ENCODE measurements at places on chromosomes 1 and 21.

GRCh38 chr1:96820671-96821070 is 99.1 kb downstream of the PTBP2 start:
- DNase-seq, result no peak

GRCh38 chr21:14706712-14707510 is 160.8 kb upstream of the SAMSN1 start:
- DNase-seq, result no peak

DNA sequence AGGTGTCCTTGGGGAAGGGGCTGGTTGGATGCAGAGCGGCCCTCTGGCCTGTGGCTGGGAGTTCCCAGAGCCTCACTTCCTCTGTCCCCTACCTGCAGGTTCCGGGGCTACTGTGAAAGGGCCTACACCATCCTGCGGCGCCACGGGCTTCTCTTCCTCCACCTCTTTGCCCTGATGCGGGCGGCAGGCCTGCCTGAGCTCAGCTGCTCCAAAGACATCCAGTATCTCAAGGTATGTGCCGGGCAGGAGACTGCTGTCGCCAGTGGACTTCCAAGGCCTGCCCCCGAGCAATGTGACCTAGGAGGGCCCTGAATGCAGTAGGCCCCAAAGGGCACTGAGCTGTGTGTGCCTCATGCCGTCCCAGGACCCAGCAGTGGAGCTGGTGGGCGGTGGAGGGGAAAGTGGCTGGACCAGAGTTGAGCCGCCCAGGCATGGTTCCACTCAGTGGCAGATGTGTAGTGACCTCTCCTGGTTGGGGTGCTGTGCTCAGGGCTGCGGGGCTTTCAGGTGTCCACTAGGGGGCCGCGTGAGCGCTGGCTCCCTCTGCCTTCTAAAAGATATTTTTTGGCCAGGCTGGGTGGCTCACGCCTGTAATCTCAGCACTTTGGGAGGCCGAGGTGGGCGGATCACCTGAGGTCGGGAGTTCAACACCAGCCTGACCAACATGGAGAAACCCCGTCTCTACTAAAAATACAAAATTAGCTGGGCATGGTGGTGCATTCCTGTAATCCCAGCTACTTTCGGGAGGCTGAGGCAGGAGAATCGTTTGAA is 73.4 kb downstream of the PIK3CD start:
- DNase-seq, result peak; percentile 74

DNA sequence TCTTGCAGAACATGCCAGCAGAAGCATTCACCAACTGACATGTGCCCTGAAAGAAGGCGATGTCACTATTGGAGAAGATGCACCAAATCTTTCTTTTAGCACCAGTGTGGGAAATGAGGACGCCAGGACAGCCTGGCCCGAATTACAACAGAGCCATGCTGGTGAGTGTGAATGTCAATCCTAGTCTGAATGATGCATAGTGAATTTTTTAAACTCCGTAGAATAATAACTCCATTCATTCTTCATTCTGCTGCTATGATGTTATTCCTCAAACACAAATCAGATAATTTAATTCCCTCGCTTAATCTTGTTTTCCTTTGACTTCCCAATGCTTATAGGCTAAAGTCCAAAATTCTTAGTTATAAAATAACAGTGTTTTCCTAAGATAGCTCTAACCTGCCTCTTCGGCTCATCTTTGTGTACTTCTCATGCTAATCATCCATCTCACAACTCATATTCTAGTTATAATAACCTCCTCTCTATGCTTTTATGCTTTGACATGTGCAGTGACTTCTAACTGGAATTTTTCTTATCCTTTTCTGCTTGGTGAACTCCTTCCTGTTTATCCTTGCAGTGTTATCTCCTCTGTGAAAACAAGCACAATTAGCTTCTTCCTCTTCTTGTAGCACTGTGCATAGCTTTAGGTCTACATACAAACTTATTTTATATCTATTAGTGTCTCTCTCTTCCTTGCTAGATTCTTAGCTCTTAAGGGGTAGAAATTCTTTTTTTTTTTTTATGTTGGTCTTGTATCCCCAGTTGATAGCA is 14.4 kb downstream of the SDCCAG8 start:
- DNase-seq, result no peak

DNA sequence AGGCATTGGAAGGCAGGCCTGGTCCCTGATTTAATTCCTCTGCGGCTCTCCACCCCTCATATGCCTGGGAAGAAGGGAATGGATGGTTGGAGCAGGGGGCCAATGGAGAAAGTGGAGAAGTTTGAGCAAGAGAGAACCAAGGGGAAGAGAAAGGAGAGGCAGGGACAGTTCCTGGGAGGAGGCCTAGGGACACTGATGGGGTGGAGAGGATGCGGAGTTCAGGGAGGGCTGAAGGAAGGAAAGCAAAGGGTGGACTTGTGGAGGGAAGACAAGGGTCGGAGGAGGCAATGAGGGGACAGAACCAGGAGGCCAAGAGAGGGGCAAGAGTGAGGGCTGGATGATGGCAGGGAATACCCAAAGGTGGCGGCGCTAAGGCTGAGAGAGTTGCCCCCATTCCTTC is 7.1 kb downstream of the ZBTB7B start:
- no peak for DNase-seq

DNA sequence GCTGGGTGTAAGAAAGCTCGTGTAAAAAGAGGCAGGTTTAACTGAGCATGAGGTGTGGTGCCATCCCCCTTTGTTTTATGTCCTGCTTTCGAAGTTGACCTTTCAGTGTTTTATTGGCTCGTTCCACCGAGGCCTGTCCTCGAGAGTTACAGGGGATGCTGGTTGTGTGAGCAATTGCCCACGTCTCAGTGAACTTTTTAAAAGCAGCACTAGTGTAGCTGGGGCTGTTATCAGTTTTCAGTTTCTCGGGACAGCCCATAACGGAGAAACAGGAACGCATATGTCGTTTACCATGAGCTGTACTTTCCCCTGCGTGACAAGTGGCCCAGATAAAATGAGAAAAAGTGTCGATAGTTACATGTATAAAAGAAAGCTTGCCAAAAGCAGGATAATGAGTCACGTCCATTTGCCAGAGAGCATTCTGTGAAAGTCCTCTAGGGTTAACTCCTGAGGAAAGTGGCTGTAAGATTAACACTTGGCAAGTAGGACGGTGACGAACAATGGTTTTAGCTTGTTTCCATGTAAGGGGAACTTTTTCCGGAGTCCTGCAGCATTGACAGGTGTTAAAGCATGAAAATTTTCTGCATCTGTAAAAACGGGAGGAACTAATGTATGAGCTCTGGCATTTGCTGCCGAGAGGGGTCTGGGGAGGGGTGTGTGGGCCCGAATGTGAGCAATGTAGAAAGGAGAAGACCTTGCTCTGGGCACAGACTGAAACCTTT is 7.8 kb upstream of the LRRC47 start:
- DNase-seq, result no peak

DNA sequence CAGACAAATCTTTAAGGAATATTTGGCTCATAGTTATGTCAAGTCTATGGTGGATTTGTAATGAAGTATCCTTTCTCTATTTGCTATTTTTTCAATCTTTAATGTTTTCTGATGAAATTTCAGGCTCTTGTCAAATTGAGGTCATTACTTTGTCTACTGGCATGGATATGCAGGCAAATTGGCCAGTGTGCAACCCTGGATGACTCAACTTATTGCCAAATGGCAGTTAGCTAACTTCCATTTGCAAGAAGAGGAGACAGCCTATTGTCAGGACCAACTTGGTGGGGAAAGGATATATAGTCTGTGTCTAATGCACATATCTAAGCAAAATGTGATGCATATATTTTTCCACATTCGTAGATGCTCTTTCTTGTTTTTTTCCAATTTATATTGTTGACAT is 530.5 kb downstream of the PTBP2 start:
- no peak for DNase-seq

DNA sequence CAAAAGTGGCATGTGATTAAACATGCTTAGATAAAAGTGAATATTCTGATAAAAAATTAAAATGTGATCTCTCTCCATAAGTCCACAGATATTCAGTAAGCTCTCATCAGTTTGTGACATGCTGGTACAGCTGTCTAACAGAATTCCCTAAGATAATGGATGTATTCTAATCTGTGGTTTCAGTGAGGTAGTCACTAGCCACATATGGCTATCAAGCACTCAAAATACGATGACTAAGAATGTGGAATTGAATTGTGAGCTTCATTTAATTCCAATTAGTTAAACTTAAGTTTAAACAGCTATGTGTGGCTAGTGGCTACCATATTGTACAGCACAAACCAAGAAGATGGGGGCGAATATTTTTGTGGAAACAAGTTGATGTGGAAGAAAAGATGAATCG is 4.1 kb upstream of the REG4 start:
- no peak for DNase-seq

GRCh38 chr1:160778976-160779375 is 17.0 kb upstream of the LY9 start:
- DNase-seq, result no peak

DNA sequence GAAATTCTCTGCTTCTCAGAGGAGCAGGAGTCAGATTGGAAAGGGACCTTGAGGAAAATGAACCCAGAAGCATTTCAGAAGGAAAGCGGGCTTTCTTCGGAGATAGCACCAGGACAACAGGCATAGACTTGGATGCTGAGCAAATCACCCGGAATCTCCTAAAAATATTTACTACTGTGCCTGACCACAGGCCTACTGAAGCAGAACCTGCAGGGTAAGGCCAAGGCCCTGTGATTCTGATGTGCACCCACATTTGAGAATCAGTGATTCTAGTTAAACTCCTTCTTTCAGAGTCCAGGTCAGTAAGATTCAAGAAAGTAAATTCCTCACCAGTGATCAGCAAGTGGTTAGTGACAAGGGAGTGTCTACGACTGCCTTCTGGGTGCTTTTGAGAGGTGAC is 307.3 kb upstream of the DUSP10 start:
- no peak for DNase-seq

GRCh38 chr1:189609167-189609566 is 868.5 kb downstream of the BRINP3 start:
- no peak for DNase-seq

GRCh38 chr1:160353223-160353622 is 10.0 kb downstream of the NCSTN start:
- DNase-seq, result no peak

DNA sequence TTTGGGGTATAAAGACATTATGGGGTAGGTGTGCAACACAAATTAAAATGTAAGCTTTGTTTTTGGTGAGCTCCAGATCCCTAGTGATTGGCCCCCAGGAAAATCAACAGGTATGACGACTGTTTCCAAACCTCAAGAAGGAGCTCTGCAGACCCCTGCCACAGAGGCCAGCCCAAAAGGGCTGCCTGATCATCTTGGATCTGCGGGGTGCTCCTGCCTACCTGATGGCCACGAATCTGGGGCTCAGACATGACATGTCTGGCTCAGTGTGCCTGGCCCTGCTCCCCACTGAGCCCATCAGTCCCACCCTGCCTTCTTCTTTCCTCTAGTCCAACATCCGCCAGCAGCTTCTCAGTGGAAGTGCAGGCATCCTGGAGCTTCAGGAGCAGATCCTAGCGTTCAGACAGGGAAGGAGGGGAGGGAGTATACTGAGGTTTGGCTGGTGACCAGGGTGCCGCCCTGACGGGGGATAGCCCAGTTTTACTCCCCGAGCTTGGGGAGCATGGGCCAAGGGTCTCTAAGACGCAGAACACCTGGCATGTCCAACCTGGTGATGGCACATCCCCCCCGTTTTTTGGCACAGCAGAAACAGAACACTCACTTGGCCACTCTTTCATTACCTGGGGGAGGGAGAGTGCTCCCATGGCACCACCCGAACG is 31.8 kb downstream of the ZNF496 start:
- DNase-seq, result no peak

- no peak for DNase-seq
These were observed 7.6 kb upstream of the VAV3 start for GRCh38 chr1:107972391-107973180.

- DNase-seq, result peak; percentile 50
These were observed 31.0 kb upstream of the IL19 start for GRCh38 chr1:206739411-206740076.

- no peak for DNase-seq
These were observed 12.5 kb downstream of the ESRRG start for GRCh38 chr1:216710598-216711333.

DNA sequence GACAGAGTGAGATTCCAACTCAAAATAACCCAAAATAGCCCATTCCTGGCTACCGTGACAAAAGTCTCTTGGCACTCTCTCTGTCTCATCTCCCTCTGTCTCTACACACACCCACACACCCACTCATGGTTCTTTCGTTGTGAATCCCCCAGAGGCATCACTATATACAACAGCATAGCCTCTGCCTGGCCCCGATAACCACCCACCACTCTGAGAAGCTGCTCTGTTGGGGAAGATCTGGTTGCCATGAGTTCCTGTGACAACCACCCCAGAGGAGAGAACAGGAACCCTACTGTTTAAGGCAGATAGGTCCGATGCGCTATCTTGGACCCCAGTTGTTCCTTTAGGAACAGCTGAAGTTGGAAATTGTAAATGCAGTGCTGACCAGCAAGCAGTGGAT is 70.4 kb upstream of the LYST start:
- no peak for DNase-seq

DNA sequence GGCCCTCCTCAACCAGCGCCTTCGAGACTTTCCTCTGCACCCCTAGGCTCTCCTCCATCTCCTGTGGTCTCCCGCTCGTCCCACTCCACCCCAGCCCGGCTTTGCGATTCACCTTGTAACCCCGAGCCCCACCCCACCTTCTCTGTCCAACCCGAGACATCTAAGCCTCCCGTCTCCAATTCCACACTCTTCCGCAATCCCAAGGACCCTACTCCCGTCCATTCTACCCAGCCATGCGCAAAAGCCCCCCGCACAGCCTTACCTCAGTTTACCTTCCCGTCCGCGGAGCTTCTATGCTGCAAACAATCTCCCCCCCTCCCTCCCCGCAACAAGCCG is 174 bp downstream of the SH3BP5L start:
- DNase-seq, result no peak

DNA sequence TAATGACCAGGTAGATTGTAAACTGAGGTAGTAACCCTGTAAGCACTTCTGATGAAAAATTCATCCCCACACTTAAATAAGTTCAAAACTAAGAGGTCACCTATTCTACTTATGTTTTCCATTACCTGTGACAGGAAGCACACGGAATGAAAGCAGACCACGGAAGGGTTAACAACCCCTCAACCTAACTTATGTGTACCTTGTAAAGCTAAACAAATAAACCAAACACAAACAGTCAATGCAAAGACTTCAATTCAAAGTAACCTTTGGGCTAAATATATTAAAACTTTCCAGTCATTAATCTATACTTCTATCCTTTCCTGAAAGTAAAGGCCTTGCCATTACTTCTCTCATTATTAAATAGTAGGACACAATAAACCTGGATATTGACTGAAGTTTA is 7.0 kb downstream of the PPP1R15B start:
- DNase-seq, result no peak

- peak; percentile 57 for DNase-seq
These were observed at the start of gene SLAMF7 for GRCh38 chr1:160739098-160739511. SLAMF7 (plus strand) TSS chr1:160739247; CDS start chr1:160739302, 55 bp downstream.

GRCh38 chr1:3896396-3897000 is 3.6 kb downstream of the C1orf174 start:
- no peak for DNase-seq

- DNase-seq, result no peak
These were observed 81.1 kb upstream of the PGBD5 start for GRCh38 chr1:230507236-230507635.

All from stimulated activated naive CD8-positive, alpha-beta T cell treated with anti-CD3 and anti-CD28 coated beads, Interleukin-15, Interleukin-2, amounts not matched to agents 100 U/mL and 50 U/mL, for 24 hours (primary cell).